ENCODE measurements at places on chromosomes 16 and 17.

DNA sequence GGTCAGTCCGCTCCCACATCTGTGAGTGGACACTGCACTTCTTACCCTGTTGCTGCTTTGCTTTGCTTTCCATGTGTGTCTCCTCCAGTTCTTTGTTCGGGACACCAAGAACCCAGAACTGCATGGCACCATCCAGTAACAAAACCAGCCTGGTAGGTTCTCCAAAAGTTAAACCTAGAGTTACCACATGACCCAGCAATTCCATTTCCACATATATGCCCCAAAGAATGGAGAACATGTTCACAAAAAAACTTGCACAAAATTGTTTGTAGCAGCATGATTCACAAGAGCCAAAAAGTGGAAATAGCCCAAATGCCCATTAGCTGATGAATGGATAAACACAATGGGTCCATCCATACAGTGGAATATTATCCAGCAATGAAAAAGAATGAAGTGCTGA lies 10.3 kb upstream of the CCL22 start:
- no peak for DNase-seq

DNA sequence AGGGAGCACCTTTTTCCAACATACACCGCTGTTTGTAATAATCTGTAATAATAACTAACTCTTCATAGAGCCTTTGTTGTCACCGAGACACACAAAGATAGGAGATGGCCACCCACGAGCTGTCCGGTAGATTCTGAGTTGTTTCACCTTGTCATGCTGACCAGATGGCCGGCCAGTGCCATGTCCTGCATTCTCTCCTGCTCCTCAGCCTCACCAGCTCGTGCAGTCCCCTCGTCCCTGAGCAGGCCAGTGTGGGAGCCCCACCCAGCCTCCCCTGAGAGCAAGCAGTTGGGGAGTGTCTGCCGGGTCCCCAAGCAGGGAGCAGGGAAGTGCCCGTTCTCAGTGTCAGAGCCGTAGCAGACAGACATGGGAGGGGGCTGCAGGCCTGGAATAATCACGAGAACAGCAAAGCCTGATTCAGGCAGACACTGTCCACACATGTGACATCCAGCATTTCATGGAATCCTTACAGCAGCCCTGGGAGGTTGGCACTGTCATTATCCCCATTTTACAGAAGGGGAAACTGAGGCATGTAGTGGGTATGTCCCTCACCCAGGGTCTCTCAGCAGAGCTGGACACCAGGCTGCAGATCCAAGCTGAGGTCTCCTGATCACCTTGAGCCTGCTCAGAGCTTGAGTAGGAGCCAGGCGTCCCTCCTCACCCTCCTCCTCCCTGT lies 178.5 kb upstream of the CIBAR2 start:
- no peak for DNase-seq

DNA sequence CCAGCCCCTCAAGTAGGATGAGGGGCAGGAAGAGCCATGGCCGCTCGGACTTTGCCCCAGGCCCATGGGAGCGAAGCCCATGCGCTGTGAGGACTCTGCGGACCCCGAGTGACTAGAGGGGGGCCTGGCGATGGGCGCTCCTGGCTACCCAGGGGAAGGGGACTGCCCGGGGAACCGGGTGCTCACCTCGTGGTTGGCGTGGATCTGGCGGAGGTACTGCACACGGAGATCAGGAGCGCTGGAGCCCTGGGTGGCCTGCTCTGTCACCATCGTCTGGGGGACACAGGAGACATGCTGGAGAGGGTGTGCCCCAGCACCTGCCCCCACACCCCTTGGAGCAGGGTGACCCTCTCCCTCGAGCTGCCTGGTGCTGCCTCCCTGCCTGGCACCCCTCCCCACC lies 11.0 kb downstream of the FAAP100 start:
- DNase-seq = no peak

DNA sequence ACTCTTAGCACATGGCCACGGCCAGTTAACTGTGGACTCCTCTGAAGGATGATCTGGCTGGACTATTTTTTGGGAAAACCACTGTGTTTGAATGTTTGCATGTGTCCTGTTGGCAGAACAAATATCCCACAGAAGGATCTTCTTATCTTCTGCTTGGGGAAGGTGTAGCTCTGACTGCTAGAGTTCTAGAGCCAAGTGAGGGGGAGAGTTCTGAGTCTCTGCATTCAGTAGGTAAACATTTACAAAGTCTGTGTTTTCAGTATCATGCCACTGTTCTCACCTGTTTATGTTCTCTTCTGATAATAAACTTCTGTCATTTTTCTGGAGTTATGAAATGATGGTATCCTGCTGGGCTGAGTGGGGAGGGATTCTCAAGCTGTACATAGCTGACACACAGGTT lies 241.1 kb downstream of the WWOX start:
- DNase-seq = no peak

GRCh38 chr16:48918520-48919258 lies 308.7 kb upstream of the N4BP1 start:
- DNase-seq = no peak

GRCh38 chr16:24822542-24822941 lies 23.2 kb upstream of the SLC5A11 start:
- DNase-seq = no peak

GRCh38 chr16:17465460-17465859 lies 5.3 kb downstream of the XYLT1 start:
- DNase-seq = no peak

- DNase-seq = peak; percentile 66
These were observed 76.0 kb downstream of the WIPI1 start for GRCh38 chr17:68381076-68381900.

DNA sequence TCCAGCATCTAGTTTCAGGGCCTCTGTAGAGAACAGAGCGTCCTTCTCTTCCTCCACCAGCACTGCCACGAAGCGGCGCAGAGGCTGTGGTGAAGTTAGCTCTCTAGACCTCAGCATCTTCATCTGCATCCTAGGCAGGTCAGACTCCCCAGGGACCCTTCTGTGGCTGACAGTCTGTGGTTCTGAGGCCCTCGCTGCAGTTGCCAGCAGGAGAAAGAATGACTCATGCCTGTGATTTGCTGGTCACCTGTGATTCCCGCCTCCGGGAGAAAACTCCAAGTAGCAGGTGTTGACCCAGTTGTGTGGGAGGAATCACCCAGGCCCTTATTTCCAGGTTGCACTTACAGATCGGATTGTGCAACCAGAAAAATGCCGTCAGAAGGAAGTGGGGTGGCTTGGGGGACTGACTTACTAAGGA lies 117.3 kb upstream of the CACNG5 start:
- DNase-seq = no peak
